ENCODE measurements at places on chromosomes 4 and X.

DNA sequence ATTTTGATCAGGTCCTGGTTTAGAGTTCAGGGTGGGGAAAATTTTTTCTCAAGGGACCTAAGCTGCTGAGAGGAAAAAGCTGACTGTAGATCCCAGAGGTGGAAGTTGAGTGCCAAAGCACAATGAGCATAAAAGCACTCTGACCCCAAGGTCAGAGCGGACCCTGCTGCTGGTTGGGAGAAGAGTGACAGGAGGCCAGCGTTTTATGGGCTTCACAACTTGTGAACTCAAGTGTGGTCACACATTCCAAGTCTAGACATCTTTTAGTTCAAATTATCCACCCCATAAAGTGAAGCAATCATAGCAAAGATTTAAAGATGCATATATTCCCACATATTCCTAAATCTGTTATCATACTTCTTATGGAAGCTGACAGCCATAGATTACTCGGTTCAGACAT lies 220.3 kb downstream of the CHIC2 start:
- DNase-seq, result no peak

DNA sequence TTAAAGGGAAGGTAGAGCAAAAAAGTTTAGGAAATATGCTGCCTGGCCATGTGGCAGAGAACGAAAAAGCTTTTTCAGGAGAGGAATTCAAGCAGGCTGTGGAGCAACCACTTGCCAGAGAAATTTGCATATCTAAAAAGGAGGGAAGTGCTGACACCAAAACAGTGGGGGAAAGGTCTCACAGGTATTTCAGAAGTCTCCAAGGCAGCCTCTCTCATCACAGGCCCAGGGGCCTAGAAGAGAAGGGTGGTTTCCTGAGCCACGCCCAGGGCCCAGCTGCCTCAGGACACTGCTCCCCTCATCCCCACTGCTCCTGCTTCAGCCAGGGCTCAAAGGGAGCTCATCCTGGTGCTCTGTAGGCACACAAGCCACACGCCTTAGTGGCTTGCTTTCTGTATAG lies 29.9 kb upstream of the STS start:
- no peak for DNase-seq

- no peak for DNase-seq
Observed at GRCh38 chr4:52202251-52202779, 151.2 kb downstream of the SPATA18 start.

- DNase-seq, result no peak
Observed at GRCh38 chrX:96611619-96612362, 72.9 kb upstream of the DIAPH2 start.

DNA sequence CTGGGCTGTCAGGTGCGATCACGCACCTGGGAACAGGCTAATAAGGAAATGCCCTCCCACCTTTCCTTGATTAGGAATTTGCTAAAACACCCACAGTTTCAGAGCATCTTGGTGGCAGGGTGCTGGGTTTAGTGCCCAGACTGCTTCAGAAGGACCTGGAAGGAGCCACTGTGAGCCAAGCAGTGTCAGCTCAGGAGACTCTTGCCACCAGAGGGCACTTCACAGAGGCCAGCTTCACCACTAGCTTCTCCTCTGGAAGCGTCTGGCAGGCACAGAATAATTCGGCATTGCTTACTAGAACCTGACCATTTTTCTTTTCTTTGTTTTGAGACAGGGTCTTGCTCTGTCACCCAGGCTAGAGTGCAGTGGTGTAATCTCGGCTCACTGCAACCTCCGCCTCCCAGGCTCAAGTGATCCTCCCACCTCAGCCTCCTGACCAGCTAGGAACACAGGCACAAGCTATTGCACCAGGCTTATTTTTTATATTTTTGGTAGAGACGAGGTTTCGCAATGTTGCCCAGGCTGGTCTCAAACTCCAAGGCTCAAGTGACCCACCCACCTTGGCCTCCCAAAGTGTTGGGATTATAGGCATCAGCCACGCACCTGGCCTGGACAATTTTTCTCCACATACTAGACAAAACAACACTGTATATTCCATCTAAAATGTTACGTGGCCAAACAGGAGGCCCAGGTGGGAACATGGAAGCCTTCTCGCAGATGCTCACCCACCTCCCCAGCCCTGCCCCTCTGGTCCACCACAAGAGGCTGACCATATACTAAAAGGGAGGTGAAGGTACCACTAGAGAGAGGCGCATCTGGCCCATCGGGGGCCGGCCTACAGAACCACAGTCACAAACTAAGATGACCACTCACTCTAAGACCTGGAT lies 14.1 kb downstream of the NOP14 start:
- DNase-seq, result peak; percentile 61

DNA sequence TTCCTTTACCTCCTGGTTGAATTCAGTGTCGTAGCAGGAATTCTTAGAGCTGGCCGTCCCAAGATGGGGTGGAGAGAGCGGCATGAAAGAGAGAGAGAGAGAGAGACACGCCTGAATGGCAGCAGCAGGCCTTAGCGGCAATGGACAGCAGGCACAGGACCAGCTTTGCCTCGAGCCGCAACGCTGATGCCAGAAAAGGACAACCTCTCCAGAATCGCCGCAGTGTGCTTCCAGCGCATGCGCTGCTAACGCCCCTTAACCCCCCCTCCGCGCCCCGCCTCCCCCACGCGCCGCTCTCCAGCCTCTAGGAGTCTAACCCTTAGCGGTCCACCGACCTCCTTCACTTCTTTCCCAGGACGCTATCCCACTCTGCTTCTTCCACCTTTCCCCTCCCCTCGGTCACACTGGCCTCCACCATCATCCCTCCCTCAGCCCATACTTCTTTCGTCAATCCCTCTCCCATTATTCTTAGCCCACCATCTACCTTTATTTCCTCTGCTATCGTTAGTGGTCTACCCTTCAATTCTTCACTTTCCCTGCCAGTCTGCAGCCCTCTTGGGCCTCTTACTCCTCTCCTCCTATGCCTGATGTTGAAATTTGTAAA lies 10.5 kb upstream of the ZCCHC13 start:
- DNase-seq, result peak; percentile 75

DNA sequence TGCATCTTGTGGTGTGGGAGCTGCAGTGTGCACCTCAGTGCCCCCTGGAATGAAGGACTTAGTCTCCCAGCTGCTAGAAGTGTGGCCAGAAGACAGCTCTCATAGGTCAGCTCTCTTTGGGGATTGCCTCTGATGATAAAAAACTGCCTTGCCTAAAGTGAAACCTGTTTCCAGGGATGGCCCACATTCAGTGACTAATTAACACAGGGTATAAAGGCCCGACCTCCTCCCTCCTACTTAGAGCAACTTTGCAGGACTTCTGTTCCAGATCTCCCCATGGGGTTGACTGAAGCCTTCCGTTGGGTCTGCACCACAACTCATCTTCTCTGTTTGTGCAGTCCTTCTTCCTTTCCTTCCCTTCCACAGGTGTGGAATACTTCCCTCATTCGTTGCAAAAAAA lies 53.2 kb downstream of the SPINK2 start:
- DNase-seq, result no peak

GRCh38 chrX:18045436-18045835 lies 175.2 kb downstream of the BEND2 start:
- DNase-seq, result no peak

DNA sequence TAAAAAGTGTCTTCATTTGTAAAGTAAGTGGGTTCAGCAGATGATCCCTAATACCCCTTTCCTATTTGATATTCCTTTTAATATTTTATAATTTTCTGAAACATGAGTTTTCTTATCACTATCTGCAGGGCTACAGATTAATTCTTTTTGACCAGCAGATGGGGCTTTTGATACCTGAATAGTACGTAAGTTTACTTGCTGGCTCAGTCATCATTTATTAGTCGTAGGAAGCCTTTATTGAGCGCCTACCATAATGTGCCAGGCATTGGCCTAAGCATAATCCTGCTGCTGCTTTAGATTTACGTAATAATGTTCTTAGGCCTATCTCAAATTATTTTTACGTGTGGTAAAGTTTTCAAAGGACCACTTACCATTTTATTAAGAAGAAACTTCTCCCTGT lies 33.1 kb downstream of the OSTC start:
- no peak for DNase-seq

- no peak for DNase-seq
Observed at GRCh38 chr4:16194214-16194613, 32.1 kb downstream of the TAPT1 start.

GRCh38 chr4:148680884-148681283 lies 238.7 kb upstream of the NR3C2 start:
- DNase-seq, result peak; percentile 72

- DNase-seq, result no peak
Observed at GRCh38 chr4:40241026-40241425, 44.2 kb downstream of the RHOH start.

GRCh38 chrX:31711166-31711565 lies 639.3 kb upstream of the FTHL17 start:
- no peak for DNase-seq

DNA sequence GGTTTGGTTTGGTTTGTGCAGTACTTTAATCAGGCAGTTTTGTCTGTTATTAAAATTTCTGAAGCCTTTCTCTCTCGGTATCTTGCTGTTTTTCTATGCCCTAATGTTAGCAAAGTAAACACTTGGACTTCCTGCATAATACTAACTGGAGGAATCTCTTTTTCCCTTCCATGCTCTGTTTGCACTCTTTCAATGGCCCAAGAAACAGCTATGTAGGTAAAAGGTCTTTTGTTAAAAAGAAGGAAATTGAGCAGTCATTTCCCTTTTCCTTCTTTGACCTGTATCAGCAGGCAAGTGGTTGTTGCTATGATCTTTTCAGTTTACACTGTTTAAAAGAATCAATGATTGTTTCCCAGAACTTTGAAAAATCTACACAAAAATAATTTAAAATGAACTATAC lies 82.7 kb downstream of the CCSER1 start:
- DNase-seq, result no peak

DNA sequence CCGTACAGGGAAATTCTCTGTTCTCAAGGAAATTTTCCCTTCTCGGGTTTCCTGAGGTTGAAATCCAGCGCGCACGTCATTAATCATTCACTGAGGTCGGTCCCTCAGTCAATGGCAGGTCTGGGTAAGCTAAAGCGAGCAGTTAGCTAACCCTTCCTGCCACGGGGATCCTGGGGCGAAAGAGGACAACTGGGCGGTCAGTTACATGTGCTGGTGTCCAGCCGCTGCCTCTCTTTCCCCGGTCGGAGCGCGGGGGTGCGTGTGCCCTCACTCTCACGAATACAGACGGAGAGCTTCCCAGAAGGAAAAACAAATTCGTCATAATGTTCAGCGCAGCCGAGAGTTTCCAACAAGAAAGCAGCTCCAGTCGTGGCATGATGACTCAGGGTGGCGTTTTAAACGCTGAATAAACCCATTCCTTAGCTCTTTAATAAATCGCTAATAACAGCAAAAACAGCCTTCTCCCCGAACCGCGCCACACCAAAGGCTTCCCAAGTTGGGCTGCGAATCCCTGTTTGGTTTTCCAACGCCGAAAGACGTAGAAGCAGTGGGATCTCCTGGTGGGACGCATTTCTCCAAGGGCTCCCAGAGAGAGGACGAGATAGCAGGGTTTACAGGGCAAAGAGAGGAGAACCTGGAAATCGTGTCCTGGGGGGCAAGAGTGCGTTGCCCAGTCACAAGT lies 752 bp upstream of the FGF5 start:
- DNase-seq, result no peak

GRCh38 chrX:48945517-48946348 lies 11.7 kb downstream of the OTUD5 start:
- peak; percentile 49 for DNase-seq

GRCh38 chr4:113908829-113909228 lies 70.6 kb downstream of the ARSJ start:
- no peak for DNase-seq

GRCh38 chr4:130985371-130985770 lies 1889.4 kb downstream of the C4orf33 start:
- DNase-seq, result no peak

DNA sequence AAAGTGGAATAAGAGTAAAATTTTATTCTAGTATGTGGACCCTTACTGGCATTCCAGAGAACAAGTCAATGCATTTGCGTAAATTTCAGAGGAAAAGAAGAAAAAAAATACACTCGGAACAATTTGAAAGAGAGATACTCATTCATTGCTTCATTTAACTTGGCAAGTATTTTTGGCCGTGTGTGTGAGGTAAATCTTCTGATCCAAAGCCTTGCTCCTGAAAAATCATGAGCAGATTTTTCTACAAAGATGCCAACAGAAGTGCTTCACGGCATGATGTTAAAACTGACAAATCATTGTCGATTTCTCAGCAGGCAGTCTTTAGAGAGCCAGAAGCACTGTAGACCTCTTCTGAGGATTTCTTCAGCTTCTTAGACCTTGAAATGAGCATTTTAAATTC lies 194.0 kb downstream of the COX18 start:
- DNase-seq, result no peak

- no peak for DNase-seq
Observed at GRCh38 chr4:76787898-76788297, 110.0 kb downstream of the SOWAHB start.

DNA sequence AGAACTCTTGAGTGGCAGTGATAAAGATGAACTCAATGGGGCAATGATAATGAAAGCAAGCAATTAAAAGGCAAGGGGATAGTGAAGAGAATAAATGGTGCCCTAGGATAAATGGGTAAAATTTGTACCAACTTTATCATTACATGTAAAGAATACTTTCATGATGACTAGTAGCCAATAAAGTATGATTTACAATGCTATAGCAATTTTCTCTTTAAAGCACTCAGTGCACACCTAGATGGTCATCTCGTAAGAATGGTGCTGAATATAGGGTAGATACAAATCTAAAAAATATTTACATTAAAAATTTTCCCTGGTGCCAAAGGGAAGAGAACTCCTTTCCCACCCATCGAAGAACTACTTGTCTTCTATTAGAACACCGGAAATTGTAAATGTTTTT lies 651.4 kb downstream of the STPG2 start:
- no peak for DNase-seq

- no peak for DNase-seq
Observed at GRCh38 chr4:4590546-4590945, 48.7 kb upstream of the STX18 start.

- DNase-seq, result no peak
Observed at GRCh38 chr4:140675599-140676231, 80.5 kb downstream of the TBC1D9 start.

DNA sequence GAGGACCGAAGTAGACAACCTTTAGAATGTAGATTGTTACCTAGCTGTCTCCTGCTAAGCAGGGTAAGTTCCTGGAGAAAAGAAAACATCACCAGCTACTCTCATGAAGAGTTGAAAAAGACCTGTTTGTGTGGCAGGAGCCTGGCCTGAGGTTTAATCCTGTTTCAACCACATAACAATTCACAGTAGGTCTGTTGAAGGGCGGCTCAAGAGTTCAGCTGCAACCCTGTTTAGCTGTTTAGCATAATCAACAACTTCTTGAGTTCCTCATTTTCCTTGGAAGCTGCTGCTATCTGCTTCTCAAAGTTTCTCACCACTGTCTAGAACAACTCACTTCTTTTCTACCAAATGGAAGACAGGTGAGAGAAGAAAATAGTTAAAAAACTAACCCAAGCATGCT lies 170.4 kb upstream of the TET2 start:
- DNase-seq, result no peak

GRCh38 chrX:143632625-143633410 lies 3.1 kb downstream of the SLITRK4 start:
- no peak for DNase-seq

GRCh38 chrX:68121371-68121770 lies 311.9 kb downstream of the OPHN1 start:
- no peak for DNase-seq

GRCh38 chr4:22315628-22316027 lies 200.2 kb downstream of the ADGRA3 start:
- no peak for DNase-seq

Measured in mucosa of descending colon (tissue), 3 donors.